ENCODE measurements at places on chromosomes 7 and 10. TPM values are rescaled to one million over a fixed set of nuclear protein-coding genes. Genes with fewer than 3 reads are reported as not detected.

Gene GRID2IP
- not detected for total RNA-seq

Gene CHN2
- 0.36 TPM for total RNA-seq

Gene GIMAP4
- total RNA-seq = not detected

Gene COX19
- total RNA-seq = 10.4 TPM

Gene AKR1C2
- total RNA-seq = 36.7 TPM

Gene GALNT17
- total RNA-seq = 0.49 TPM

Gene UNCX
- 0.12 TPM for total RNA-seq

Gene CRPPA
- 2.1 TPM for total RNA-seq

Gene DRGX
- total RNA-seq = not detected

Gene DNAJB6
- 88.6 TPM for total RNA-seq

Gene PRKG1
- 52.4 TPM for total RNA-seq

Gene APBB1IP
- 5.2 TPM for total RNA-seq

Gene EPDR1
- total RNA-seq = 32.2 TPM

Gene FEZF1
- not detected for total RNA-seq

Gene PDE6C
- not detected for total RNA-seq

Gene MEOX2
- total RNA-seq = 4.5 TPM

Gene HOXA13
- total RNA-seq = not detected

Gene C1QL3
- not detected for total RNA-seq

Gene HIBADH
- 59.6 TPM for total RNA-seq

Gene FFAR4
- not detected for total RNA-seq

Gene MRLN
- total RNA-seq = not detected

Gene DIP2C
- total RNA-seq = 23.0 TPM

Gene AKR1C3
- 41.5 TPM for total RNA-seq

Gene UBTD1
- total RNA-seq = 34.6 TPM

Gene MSMB
- total RNA-seq = not detected

Gene PFKP
- total RNA-seq = 83.2 TPM

All from hair follicle dermal papilla cell (primary cell).